CD8-positive, alpha-beta memory T cell (primary cell): ENCODE measurements at places on chromosomes 3 and 15.

DNA sequence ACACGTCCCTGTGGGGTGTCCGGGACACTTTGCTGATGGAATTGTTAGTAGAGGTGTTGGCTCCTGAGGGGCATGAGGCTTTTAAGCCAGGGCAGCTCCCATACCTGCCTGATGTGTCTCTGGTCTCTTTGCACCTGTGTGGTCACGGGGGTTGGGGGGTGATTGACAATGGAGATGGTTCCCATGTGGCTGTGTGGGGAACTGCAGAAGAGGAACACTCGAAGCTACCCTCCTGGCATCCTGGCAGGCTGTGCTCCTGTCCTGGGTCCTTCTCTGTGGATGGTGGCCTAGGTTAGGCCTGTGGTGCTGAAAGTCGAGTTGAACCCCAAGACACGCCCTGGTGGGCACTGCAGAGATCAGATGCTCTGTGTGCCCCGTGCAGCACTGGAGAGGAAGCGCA, 73.4 kb downstream of the HMCES start:
- no peak for DNase-seq

DNA sequence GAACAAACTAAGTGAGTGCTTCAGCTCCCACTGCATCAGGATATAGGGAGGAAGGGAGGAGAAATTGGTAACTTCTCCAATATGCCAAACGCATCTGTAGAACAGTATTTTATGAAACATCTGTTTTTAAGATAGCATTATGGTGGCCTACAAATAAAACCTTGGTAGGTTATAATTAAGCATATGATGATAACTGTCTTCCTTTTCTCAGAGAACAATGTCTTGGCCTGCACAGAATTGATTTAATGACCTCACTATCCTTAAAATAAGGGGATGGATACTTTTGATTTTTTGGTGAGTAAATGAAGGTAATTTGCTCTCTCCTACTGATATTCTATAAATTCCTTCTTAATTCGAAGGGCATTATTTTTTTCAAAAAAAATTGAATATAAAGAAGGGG, 451.5 kb upstream of the TGFBR2 start:
- DNase-seq, result no peak

DNA sequence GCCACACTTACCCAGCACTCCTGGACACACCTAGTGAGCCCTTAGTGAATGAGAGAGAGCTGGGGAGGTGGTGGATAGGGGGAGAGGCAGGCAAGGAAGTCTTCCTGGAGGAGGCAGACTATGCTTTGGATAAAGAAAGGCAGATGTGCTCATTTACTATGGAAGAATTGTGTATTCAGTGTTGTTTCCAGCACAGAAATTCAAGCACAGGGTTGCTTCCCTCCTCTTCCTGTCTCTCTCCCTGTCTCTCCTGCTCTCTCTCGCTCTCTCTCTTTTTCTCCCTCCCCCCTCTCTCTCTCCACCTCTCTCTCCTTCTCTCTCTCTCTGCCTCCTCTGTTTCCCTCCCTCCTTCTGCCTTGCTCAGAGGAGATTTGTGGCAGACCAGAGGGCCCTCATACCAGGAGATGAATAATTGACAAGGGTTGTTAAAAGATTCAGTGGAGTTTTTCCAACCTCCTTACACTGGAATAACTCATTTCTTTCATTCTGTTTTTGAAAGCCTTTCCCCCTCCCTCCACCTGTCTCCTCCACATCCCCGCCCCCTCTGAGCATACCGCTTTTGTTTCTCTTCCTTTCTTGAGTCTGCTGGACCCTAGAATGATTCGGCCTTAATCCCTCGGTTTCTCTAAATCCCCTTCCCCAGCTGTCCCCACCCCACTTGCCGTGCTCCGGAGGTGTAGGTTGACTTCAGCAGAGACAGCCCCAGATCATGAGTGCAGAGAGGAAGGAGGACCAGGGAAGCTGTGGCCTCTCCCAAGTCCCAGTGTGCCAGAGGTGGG, 65.6 kb downstream of the CCDC33 start:
- no peak for DNase-seq

DNA sequence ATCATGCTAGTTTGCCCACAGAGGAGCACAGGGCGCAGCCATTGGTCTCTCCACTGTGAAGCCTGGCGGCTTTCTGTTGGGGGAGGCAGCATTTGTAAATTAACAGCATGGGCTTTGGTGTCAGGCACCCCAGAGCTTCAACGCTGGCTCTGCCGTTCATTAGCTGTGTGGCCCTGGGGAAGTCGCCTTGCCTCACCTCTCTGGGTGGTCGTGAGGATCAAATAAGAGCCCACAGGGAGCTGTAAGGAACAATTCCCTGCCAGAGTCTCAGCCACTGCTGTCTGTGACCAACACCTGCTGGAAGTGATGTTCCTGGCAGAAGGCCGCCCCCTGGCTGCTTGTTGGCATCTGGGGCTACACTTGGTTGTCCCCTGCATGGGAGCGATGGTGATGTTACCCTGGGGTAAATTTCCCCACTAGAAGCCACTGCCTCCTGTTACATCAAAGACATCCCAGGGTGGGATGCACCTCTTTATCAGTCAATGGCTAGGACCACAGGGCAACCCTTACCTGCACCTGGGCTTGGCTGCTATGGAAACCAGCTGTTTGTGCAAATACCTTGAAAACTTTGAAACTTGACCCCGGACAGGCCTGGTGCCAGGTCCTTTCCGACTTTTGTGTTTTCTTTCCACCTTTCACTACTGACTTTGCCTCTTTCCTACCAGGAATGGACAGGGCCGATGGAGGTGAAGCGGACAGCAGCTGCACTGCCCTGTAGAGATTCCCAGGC, 36.9 kb downstream of the DNASE1L3 start:
- DNase-seq, result no peak

GRCh38 chr3:550471-550870, 353.9 kb downstream of the CHL1 start:
- DNase-seq, result no peak

DNA sequence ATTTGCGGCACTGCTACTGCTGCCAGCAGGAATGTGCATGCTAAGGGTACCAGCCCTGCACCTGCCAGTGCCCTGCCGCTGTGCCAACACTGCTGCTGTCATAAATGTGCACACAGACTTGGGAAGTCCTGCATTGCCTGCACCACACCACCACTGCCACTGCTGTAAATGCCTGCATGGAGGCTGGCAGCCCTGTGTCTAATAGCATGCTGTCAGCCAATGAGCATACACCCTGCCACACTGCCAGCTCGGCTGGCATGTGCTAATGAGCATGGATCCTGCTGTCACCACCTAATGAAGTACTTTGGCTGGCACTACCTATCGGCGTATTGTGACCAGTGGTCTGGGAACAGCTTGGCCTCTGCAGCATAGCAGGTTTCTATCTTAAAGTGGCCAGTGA, 981.8 kb upstream of the GBE1 start:
- DNase-seq, result no peak

- DNase-seq, result no peak
Measured at GRCh38 chr15:23561914-23562313, 3.6 kb upstream of the MKRN3 start.

GRCh38 chr15:54149115-54149531, 170.9 kb downstream of the UNC13C start:
- DNase-seq, result no peak

- no peak for DNase-seq
Measured at GRCh38 chr15:41882689-41883483, 11.0 kb downstream of the SPTBN5 start.

GRCh38 chr15:67743558-67743957, 81.8 kb upstream of the SKOR1 start:
- DNase-seq, result no peak

- DNase-seq, result no peak
Measured at GRCh38 chr3:113063126-113063894, 72.5 kb downstream of the GTPBP8 start.

DNA sequence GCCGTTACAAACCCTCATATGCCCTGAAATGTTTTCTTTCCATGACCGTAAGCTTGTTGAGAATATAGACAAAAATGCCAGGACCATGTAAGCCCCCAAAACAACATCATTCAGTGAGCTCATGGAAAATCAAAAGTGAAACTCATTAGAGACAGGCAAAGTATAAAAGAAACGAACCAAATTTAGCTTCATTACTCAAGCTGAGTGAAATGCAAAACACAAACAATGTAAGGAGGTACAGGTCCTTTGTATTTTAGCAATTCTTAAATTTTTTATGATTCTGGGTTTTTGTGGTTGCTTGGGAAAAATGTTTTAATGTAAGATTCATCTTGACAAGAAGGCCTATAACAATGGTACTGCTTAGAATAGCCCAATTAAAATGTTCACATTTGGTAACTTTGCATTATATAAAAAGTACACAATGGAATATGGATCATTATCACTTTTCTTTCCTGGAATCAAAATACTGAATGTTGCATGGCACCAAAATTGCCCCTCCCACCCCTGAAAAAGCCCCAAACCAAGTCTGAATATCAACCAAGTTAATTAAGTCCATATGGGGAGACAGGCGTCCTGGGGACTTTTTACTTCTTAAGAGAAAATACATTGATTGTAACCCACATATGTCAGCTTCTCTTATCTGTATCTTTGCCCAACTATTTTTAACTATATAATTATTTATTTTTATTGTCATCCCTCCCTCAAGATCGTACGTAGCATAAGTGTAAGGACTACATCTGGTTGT, 247.7 kb upstream of the CDIN1 start:
- DNase-seq, result no peak

GRCh38 chr3:182782149-182782548, 11.2 kb upstream of the ATP11B start:
- DNase-seq, result no peak

DNA sequence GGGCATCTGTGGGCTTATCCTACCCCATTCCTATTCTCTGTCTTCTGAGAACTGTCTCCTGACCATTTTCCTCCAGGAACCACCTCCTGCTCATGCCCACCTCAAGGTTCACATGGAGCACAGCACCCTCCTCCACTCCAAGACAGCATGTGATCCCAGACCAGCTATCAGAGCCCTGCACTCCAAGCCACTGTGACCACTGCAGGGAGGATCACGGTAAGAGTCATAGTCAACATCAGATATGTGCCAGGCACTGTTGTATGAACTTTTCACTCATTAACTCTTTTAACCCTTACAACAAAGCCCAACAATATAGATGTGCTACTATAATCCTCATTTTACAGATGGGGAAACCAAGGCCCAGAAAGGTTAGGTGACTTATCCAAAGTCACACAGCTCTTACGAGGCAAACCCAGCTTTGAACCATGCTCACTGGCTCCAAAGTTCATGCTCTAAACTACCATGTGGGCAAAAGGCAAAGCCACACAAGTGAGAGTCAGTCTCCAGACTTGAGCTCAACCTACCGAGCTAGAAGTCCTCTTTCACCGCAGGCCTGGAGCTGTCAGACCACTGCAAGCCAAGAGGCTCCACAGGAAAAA, 115.1 kb upstream of the IQSEC1 start:
- DNase-seq, result no peak

- DNase-seq, result no peak
Measured at GRCh38 chr15:97993310-97993738, 32.8 kb downstream of the ARRDC4 start.

GRCh38 chr3:100957261-100957986, 35.8 kb downstream of the ABI3BP start:
- no peak for DNase-seq
